Renal cortical epithelial cell (primary cell): ENCODE measurements at places on chromosomes 13 and 19. TPM values are rescaled to one million over a fixed set of nuclear protein-coding genes. Genes with fewer than 3 reads are reported as not detected.

ZNF420 gene
- total RNA-seq, result 2.8 and 15.8 TPM in 2 replicates

ZNF417 gene
- 8.3 and 28.5 TPM in 2 replicates for total RNA-seq

CPB2 gene
- total RNA-seq, result not detected in 2 replicates

TEX26 gene
- not detected in 2 replicates for total RNA-seq

IZUMO4 gene
- 0.89 and 3.5 TPM in 2 replicates for total RNA-seq

LIM2 gene
- total RNA-seq, result not detected in 2 replicates

APC2 gene
- total RNA-seq, result 0.05 TPM in 1 of 2 replicates, not detected in the other

MEIOSIN gene
- not detected in 2 replicates for total RNA-seq

ZNF69 gene
- total RNA-seq, result 20.7 and 43.7 TPM in 2 replicates

ATP8B3 gene
- total RNA-seq, result 2.4 and 4.2 TPM in 2 replicates

URAD gene
- total RNA-seq, result not detected in 2 replicates

KCNC3 gene
- 0.17 and 6.5 TPM in 2 replicates for total RNA-seq

BBC3 gene
- total RNA-seq, result 21.1 and 29.7 TPM in 2 replicates

SERPINE3 gene
- total RNA-seq, result not detected in 2 replicates

S1PR5 gene
- total RNA-seq, result not detected in 2 replicates

PPP1R37 gene
- 35.6 and 37.1 TPM in 2 replicates for total RNA-seq

SIX5 gene
- 6.3 and 12.9 TPM in 2 replicates for total RNA-seq

FUT3 gene
- total RNA-seq, result 0.05 and 3.1 TPM in 2 replicates

WDR88 gene
- not detected in 2 replicates for total RNA-seq
